ENCODE measurements at places on chromosomes 5 and 9. TPM values are rescaled to one million over a fixed set of nuclear protein-coding genes. Genes with fewer than 3 reads are reported as not detected.

GOLPH3 gene
- 93.6 TPM for total RNA-seq

NFIB gene
- total RNA-seq: 11.6 TPM

PLPP7 gene
- total RNA-seq: 3.4 TPM

RNF183 gene
- not detected for total RNA-seq

BARHL1 gene
- total RNA-seq: not detected

AFF4 gene
- total RNA-seq: 61.4 TPM

FAM163B gene
- total RNA-seq: 0.38 TPM

SLC6A3 gene
- total RNA-seq: 0.46 TPM

PHYKPL gene
- 32.1 TPM for total RNA-seq

FAM169A gene
- total RNA-seq: 83.1 TPM

MINAR2 gene
- total RNA-seq: 0.17 TPM

SLC46A2 gene
- total RNA-seq: not detected

GRIA1 gene
- total RNA-seq: 1.1 TPM

Measured in H1 (cell line).